Activated CD8-positive, alpha-beta T cell treated with anti-CD3 and anti-CD28 coated beads, Interleukin-2, amount 10 ng/mL, durations not matched to agents 7 days and 5 days (primary cell): ENCODE measurements at places on chromosomes 3 and 15. TPM values are rescaled to one million over a fixed set of nuclear protein-coding genes. Genes with fewer than 3 reads are reported as not detected.
A peak's percentile ranks its signal among the peaks of the same experiment; 100 is the strongest.

FETUB gene
- total RNA-seq, result not detected

SRGAP3 gene
- 5.3 TPM for total RNA-seq

TIMP4 gene
- total RNA-seq, result not detected

KLHDC8B gene
- 1.2 TPM for total RNA-seq

PRTG gene
- total RNA-seq, result not detected

PLSCR5 gene
- not detected for total RNA-seq

GABRR3 gene
- total RNA-seq, result not detected

TNNC1 gene
- 0.84 TPM for total RNA-seq

SECISBP2L gene
- total RNA-seq, result 29.2 TPM

DNA sequence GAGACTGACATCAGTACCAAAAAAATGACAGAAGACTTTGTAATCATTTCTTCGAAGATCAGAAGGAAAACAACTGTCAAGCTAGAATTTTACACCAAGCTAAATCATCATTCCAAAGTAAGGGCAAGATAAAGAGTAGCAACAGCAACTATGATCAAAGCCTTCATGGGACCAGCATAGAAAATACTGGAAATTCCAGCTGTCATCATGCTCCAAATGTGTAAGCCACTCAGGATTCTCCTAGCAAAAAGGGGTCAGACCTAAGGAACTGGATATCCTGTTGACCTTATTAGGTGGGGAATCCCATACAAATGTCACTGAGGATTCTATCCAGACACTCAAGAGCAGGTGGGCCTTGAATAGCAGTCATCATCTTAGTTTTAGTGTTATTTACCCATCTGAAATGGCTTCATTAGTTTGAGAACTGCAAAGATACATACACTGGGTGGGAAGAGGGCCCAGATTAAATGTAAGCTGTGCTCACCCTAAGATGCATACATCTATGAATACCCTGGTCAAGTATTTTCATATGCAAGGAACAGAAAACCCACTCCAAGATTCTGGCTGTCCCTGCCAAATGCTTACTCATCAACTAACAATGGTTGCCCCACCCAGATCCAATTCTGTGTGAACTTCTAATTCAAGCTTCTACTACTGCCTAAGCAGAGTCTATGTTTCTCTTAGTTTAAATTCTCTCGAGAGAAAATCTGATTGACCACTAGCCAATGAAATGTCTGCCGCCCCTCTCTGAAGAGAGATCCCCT, 33.5 kb downstream of the CLDN18 start:
- peaks cover 33% of the 10 kb centered on the region for H3K27me3 ChIP-seq
- no peaks in the 10 kb centered on the region for H3K36me3 ChIP-seq
- DNase-seq, result no peak

DNA sequence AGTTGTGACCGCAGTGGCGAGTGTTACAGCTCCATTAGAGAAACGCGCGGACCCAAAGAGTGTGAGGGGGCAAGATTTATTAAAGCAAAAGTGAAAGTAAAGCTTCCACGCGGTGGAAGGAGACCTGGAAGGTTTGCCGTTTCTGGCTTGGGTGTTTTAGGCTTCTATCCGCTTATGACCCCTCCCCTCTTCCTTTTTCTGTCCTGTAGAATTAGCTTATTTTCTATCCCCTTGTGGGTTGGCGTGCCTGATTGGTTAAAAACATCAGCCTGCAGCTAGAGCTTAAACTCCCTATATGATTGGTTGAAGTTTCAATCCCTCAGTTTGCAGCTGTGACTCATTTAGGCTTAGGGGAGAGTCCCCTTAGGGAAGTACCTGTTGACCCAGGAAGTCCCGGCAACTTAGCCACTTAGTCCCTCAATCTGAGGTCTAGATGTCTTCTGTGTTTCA, 39.6 kb downstream of the C3orf38 start:
- H3K4me3 ChIP-seq, result no peak overlapping the region
- H3K27me3 ChIP-seq, result peaks cover 7% of the 10 kb centered on the region
- DNase-seq, result no peak
- no peak overlapping the region for H3K27ac ChIP-seq

- peaks cover 29% of the 10 kb centered on the region for H3K36me3 ChIP-seq
- H3K27ac ChIP-seq, result peak overlapping the region; percentile 48
- H3K4me1 ChIP-seq, result peaks cover 34% of the 10 kb centered on the region
- H3K4me3 ChIP-seq, result peak overlapping the region; percentile 96
- no peak for DNase-seq
These were observed 1.7 kb downstream of the SPCS1 start for GRCh38 chr3:52707585-52707984.

DNA sequence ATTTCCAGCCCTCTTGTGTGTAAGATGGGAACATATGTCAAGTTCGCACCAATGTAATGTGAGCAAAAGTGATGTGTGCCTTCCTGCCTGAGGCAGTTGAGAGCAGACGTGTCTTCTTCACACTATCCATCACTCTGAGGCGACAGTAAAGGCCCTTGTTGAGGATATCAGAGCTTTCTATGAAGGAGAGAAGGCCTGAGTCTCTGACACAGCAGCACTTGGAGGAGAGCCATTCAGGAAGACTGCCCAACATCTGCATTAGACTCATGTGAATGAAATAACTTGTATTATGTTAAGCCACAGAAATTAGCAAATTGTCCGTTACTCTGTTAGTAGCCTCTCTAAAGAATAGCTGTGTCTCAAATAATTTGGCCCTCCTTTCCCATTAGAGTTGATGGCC, 108.8 kb upstream of the CCDC54 start:
- H3K27ac ChIP-seq, result no peak overlapping the region
- peaks cover 13% of the 10 kb centered on the region for H3K27me3 ChIP-seq
- H3K4me3 ChIP-seq, result no peak overlapping the region
- peaks cover 3% of the 10 kb centered on the region for H3K4me1 ChIP-seq
- no peak for DNase-seq
- no peaks in the 10 kb centered on the region for H3K36me3 ChIP-seq

- H3K36me3 ChIP-seq, result no peaks in the 10 kb centered on the region
- no peak for DNase-seq
- no peak overlapping the region for H3K4me3 ChIP-seq
- H3K4me1 ChIP-seq, result no peaks in the 10 kb centered on the region
- H3K27me3 ChIP-seq, result no peaks in the 10 kb centered on the region
These were observed 198.7 kb downstream of the NTRK3 start for GRCh38 chr15:88057836-88058235.

DNA sequence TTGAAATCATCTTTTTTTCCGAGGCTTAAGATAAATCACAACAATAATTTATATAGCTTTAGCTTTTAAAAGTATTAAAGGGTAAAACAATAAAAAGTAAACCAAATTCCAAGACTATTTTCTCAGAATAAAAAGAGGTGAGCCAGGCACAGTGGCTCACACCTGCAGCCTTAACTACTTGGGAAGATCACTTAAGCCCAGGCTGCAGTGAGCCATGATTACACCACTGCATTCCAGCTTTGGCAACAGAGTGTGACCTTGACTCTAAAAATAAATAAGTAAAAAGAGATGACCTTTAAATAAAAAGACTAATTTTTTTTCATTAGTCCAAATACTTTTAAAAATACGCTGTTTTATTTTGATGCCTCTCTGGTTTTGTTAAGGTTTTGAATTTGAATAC, 54.4 kb downstream of the C3orf80 start:
- DNase-seq, result no peak
- H3K27me3 ChIP-seq, result no peaks in the 10 kb centered on the region
- peaks cover 4% of the 10 kb centered on the region for H3K36me3 ChIP-seq
- H3K27ac ChIP-seq, result no peak overlapping the region
- no peak overlapping the region for H3K4me3 ChIP-seq
- no peaks in the 10 kb centered on the region for H3K4me1 ChIP-seq

DNA sequence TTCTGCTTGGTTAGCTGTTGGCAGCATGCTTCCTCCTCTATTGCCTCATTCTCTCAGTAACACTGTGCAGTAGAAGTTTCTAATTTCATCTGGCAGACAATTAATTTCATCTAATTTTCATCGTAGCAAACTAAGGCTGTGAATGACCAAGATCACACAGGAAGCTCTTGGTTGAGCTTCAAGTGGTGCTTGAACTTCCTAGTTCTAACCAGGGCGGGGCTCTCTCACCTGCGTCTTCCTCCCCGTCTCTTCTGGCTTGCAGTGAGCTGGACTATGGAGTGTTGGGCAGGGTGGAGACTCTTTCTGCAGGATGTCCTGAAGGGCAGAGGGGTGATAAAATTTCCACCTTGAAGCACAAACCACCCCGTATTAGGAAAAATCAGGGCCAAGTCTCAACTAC, 2.0 kb upstream of the IL16 start:
- peaks cover 8% of the 10 kb centered on the region for H3K27me3 ChIP-seq
- H3K4me1 ChIP-seq, result no peaks in the 10 kb centered on the region
- no peak overlapping the region for H3K4me3 ChIP-seq
- no peak overlapping the region for H3K27ac ChIP-seq
- no peaks in the 10 kb centered on the region for H3K36me3 ChIP-seq

- H3K4me1 ChIP-seq, result peaks cover 61% of the 10 kb centered on the region
- H3K36me3 ChIP-seq, result peaks cover 10% of the 10 kb centered on the region
- H3K27ac ChIP-seq, result no peak overlapping the region
- no peaks in the 10 kb centered on the region for H3K27me3 ChIP-seq
These were observed 51.9 kb downstream of the STARD5 start for GRCh38 chr15:81271761-81272644.

DNA sequence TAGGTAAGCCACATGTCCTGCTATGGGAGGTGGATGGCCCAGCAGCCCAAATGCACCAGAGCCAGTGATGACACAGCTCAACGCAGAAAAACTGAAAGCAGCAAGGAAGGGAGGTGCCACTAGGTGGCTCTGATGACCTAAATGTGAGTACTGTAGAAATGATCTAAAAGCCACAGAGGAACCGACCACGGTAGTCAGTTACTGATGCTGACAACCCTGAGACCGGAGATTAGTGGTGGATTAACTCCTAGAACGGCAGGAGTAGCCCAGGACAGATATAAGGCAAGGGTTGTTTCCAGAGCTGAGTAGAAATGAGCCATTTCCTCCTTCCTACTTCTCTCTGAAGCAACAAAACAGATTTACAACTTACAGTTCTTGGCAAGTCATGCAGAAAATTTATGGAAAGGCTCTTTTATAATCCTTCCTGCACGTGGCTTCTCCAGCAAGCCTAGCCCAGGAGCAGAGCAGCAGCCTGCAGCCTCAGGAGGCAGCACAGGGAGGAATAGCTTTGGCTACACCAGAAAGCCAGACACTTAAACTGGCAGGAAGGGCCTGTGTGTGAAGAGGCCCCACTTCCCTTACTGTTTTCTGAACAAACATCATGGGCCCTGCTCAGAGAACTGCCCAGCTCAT, 13.1 kb downstream of the FBXL22 start:
- H3K4me1 ChIP-seq, result peaks cover 46% of the 10 kb centered on the region
- H3K4me3 ChIP-seq, result peak overlapping the region; percentile 12
- H3K27ac ChIP-seq, result peak overlapping the region; percentile 94
- H3K36me3 ChIP-seq, result peaks cover 50% of the 10 kb centered on the region

- no peak overlapping the region for H3K27ac ChIP-seq
- peaks cover 63% of the 10 kb centered on the region for H3K36me3 ChIP-seq
- no peak overlapping the region for H3K4me3 ChIP-seq
- DNase-seq, result no peak
These were observed 74.2 kb downstream of the ATG7 start for GRCh38 chr3:11346416-11346815.

GRCh38 chr15:65936282-65936681, 67.0 kb downstream of the RAB11A start:
- H3K27ac ChIP-seq, result no peak overlapping the region
- H3K27me3 ChIP-seq, result no peaks in the 10 kb centered on the region
- peaks cover 14% of the 10 kb centered on the region for H3K4me1 ChIP-seq
- H3K36me3 ChIP-seq, result no peaks in the 10 kb centered on the region
- no peak for DNase-seq

DNA sequence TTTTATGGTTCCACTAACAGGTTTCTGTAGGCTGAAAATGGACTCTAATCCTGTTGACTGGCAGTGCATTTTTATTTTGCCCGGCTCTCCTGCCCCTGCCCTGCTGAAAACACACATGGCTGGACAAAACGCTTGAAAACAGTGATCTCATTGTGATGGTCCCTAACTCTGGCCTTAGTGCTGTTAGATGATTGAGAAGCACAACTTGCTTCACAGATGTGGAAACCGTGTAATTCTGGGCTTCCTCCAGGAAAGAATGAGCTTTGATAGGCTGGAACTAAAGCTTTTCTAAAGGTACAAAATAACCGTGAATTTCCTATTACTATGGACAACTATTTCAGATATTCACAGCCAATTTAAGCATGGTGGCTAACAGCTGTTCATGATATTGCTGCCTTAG, 121.4 kb downstream of the VGLL3 start:
- DNase-seq, result no peak
- no peaks in the 10 kb centered on the region for H3K36me3 ChIP-seq
- no peaks in the 10 kb centered on the region for H3K27me3 ChIP-seq

GRCh38 chr3:102444101-102444500, 9.3 kb downstream of the ZPLD1 start:
- H3K4me3 ChIP-seq, result no peak overlapping the region
- H3K27ac ChIP-seq, result no peak overlapping the region
- H3K36me3 ChIP-seq, result no peaks in the 10 kb centered on the region

- H3K36me3 ChIP-seq, result no peaks in the 10 kb centered on the region
- H3K27ac ChIP-seq, result no peak overlapping the region
- no peaks in the 10 kb centered on the region for H3K4me1 ChIP-seq
- no peaks in the 10 kb centered on the region for H3K27me3 ChIP-seq
- no peak for DNase-seq
These were observed 133.9 kb upstream of the WNT5A start for GRCh38 chr3:55621026-55621422.

GRCh38 chr3:4977001-4977852, 2.0 kb upstream of the BHLHE40 start:
- DNase-seq, result peak; percentile 77
- peak overlapping the region; percentile 91 for H3K4me3 ChIP-seq
- H3K27ac ChIP-seq, result peak overlapping the region; percentile 96
- peaks cover 34% of the 10 kb centered on the region for H3K4me1 ChIP-seq

DNA sequence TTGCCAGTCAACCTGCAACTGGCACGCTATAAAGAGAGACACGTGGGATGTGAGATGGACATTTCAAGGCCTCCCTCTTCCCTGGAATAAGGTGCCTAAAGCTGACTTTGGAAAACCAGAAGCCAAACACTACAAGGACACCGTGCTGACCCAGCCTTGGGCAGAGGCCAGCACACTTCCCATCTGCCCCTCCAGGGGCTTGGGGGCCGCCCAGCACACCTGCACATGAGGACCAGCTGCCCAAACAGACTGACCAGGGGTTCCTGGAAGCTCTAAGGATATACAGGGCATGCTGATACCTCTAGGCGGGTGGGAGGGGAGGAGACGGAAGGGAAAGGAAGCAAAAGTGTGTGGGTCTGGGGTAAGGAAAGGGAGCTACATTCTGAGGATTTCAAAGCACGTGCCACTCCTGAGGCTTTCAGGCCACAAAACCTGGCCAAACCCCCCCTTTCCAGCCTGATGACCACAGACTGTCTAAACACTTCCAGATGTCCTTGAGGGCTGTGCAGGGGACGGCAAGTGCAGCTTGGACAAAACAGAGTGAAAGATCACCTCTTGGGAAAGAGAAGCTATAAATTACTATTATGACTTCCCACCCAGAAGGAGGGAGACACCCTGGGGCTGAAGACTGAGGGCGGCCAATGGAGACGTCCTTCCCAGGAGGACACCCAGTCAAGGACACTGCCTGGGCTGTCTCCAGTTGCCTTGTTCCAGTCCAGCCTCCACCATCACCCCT, 57.9 kb downstream of the ADCY5 start:
- peaks cover 8% of the 10 kb centered on the region for H3K27me3 ChIP-seq
- no peak for DNase-seq
- no peak overlapping the region for H3K4me3 ChIP-seq
- no peaks in the 10 kb centered on the region for H3K36me3 ChIP-seq
- no peaks in the 10 kb centered on the region for H3K4me1 ChIP-seq
- no peak overlapping the region for H3K27ac ChIP-seq

- H3K36me3 ChIP-seq, result no peaks in the 10 kb centered on the region
- DNase-seq, result no peak
- no peaks in the 10 kb centered on the region for H3K27me3 ChIP-seq
- no peak overlapping the region for H3K4me3 ChIP-seq
These were observed 765.0 kb downstream of the IGSF11 start for GRCh38 chr3:118269537-118270125.
